ENCODE measurements at places on chromosomes 5 and 9.
A peak's percentile ranks its signal among the peaks of the same experiment; 100 is the strongest.

- DNase-seq, result no peak
These were observed 49.9 kb upstream of the GAS1 start for GRCh38 chr9:86997156-86997555.

DNA sequence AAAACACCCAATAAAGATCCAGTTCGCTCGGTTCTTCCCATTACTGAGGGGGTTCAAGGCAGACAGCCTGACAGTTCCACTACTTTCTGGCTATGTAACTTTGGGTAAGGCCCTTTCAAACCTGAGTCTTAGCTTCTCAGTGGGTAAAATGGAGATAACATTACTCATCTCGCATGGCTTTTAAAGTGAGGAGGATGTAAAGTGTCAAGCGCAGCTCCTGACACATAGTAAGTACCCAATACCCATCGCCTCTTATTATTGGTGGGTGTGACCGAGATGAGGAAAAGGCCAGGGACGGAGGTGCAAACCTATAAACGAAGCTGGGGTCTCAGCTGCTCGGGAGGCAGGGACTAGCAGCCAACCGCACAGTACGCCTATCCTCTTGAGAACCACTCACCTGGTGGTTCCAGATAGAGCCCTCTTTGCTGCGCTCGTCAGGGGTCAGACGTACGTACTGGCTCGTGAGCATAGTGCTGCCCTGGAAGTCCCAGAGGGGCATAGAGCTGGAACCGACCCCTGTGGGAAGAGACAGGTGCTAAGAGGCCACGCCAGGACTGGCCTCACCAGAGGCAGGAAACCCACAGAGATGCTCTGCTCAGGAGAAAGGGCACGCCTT lies 584 bp downstream of the LMAN2 start:
- no peak for DNase-seq

GRCh38 chr9:26243726-26244125 lies 565.5 kb upstream of the TUSC1 start:
- no peak for DNase-seq

DNA sequence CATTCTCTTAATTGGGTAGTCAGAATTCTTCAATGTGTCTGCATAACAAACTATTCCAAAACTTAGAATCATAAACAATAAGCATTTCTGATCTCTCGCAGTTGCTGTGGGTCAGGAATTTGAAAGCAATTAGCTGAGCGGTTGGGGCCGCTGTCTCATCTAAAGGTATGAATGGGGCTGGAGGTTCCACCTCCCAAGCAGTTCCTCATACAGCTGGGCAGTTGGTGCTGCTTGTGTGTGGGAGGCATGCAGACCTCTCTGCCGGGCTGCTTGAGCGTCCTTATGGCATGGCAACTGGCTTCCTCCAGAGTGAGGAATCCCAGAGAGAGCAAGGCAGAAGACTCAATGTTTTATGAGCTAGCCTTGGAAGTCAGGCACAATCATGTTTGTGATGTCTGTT lies 30.2 kb upstream of the SEMA4D start:
- no peak for DNase-seq

- DNase-seq, result no peak
These were observed 327.8 kb upstream of the PIK3R1 start for GRCh38 chr5:67887748-67888161.

DNA sequence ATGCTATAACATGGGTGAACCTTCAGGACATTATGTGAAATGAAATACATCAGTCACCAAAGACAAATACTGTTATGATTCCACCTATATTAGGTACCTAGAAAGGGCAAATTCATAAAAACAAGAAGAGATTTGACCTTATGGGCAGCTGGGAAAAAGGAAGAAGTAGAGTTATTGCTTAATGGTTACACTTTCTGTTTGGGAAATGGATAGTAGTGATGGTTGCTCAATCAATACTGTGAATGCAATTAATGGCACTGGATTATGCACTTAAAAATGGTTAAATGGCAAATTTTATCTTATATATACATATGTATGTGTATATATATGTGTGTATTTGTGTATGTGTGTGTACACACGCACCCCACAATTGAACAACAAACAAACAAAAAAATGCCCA lies 15.2 kb downstream of the FKBP15 start:
- DNase-seq, result no peak

DNA sequence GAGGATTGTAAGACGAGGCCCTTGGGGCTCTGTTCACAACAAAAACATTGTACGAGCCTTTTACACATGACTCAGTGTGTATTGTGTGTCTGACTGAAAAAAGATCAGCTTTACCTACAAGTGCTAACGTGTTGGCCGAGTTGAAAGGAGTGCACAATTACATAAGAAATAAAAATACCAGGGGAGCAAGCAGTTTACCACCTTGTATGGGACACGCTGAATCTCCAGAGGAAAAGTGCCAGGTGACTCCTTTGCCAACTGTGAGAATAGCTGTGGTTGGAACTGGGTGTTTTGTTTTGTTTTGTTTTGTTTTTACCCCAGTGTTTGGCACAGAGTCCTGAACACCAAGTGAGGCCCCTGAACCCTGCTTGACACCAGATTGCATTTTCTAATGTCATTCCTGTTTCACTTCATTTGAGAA lies 32.8 kb upstream of the ZSWIM6 start:
- DNase-seq, result no peak

DNA sequence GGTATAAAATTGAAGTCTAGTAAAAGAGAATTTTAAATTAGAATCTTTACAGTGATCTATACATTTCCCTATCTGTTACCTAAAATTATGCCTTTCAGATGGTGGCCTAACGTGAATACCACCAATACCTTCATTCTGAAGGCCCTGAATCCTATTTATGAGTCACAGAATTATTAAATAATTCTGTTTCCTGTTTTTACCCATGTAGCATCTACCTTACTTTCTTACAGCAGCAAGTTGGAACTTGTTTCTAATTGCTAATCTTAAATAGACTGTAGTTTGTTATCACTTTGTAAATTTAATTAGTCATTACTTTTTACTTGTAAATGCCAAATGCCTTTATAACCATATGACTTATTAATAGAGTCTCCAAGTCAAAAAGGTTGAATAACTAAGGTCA lies 135.0 kb downstream of the PDE4D start:
- no peak for DNase-seq

GRCh38 chr5:142178651-142179050 lies 70.1 kb downstream of the NDFIP1 start:
- DNase-seq, result no peak

DNA sequence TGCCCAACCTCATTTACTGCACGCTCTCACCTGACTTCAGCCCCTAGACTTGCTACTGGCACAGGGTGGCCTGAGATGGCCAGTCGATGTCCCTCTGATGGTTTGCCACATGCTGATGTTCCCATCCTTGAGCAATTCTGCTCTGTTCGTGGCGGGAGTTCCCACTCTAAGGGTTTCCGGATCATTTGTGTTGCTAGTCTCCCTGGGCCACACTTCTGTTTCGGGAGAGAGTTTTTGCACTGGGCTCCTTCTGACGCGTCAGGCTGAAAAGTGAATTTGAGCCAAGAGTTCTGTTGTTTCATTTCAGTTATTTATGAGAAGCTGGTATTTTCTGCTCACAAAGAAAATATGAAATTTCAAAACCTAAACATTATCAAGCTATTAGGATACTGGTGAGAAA lies 597.7 kb downstream of the BNC2 start:
- DNase-seq, result no peak

DNA sequence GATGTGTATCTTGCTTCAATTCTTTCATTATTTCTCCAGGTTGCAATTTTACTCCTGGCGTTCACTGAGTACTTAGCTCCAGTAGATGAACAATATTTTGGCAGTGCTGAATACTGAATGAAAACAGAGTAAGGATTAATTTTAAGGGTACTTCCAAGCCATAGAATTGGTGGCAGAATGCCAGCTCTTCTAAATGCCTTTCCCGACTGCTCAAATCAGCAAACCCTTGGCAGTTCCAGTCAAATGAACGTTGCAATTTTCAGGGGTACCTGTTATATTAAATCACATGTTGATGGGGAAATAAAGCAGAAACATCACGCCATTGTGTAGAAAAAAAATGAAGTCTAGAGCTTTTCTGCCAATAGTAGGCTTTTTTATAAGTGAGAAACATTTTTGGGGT lies 282.4 kb upstream of the RPS23 start:
- DNase-seq, result no peak

- DNase-seq, result no peak
These were observed at the start of gene FAXDC2 for GRCh38 chr5:154850255-154851062. Gene FAXDC2 (minus strand): TSS chr5:154850603. CDS start chr5:154838178, 12,425 bp downstream.

- DNase-seq, result no peak
These were observed 366 bp downstream of the EPB41L4A start for GRCh38 chr5:112418659-112419163.

- no peak for DNase-seq
These were observed 166.8 kb downstream of the HSD17B3 start for GRCh38 chr9:96135076-96135752.

- no peak for DNase-seq
These were observed 114.5 kb upstream of the NR5A1 start for GRCh38 chr9:124621371-124622328.

DNA sequence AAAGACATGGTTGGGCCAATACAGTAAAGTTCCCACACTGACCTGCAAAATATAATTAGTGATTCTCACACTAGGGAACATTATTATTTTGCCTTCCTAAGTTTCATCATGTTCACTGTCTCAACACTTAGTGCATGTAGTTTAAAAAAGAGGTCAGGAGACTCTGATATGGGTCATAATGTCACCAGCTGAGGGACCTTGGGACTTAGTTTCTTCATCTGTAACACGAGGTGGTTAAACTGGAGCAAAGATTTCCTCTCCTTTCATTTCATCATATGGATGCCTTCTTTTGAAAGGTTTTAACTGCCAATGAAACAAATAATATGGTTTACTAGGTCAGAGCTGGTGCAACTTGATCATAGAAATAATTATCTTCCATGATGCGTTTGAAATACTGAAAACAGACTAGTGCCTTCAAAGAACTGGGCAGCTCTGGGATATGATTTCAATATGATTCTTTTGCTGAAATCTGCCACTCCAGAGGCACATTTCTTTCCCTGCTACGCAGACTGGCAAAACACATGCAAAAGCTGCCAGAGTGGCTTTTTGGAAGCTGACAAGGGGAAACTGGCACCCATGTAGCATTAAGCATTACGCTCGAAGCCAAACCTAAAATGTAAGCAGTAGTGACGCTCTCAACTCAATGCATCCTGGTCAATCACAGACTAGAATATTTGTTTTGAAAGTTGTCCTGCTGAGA lies 20.8 kb downstream of the RETREG1 start:
- no peak for DNase-seq

- peak; percentile 15 for DNase-seq
These were observed 38.8 kb downstream of the CARTPT start for GRCh38 chr5:71757590-71758543.

- DNase-seq, result no peak
These were observed 514.8 kb downstream of the PSAT1 start for GRCh38 chr9:78811622-78812276.

GRCh38 chr9:37914154-37914551 lies 10.2 kb upstream of the SLC25A51 start:
- no peak for DNase-seq

DNA sequence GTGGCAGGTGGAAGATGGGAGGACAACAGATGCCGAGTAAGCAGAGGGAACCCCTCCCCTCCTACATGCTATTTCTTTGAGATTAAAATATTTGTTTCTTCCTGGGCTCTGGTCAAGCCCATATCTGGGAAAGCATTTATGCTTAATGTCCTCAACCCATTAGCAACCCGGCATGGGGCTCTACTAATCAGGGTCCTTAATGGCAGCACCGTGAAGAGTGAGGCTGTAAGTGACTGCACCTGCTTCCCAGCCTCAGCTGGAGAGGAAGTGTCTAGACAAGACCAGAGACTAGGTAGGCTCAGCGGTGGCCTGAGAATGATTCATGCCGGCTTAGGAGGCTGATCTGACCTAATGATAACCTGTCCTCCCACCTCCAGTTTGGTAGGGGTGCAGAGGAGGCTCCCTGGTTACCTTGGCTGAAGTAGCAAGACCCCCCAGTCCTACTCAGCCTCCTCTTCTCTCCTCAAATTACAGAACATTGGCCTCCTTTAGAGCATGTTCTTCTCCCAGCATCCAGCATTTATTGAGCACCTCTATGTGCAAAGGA lies 61.3 kb upstream of the HSPA9 start:
- no peak for DNase-seq

- DNase-seq, result no peak
These were observed 214.5 kb downstream of the SEMA5A start for GRCh38 chr5:9331372-9331771.

- DNase-seq, result no peak
These were observed 15.5 kb downstream of the SLC6A18 start for GRCh38 chr5:1240496-1241260.

- DNase-seq, result no peak
These were observed 69.8 kb upstream of the RASEF start for GRCh38 chr9:83132768-83133167.

DNA sequence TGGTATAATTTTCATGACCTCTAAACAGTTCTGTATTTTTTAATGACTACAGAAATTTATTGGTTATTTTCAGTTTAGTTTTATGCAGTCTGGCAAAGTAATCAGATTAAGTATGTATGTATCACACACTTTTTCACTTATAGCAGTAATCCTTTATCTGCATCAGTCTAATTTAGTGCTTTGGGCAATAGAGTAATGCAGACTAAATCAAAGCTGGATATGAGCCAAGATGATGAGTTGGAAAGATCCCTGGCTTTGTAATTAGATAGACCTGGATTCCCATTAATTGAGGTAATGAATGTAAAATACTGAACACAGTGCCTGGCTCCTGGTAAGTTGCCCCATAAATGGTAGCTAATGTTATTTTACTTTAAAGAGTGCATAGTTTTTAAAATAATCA lies 215.4 kb upstream of the TLX3 start:
- DNase-seq, result no peak

- DNase-seq, result no peak
These were observed 408.0 kb upstream of the DMAC1 start for GRCh38 chr9:8207596-8207995.

GRCh38 chr5:167413506-167413905 lies 877.9 kb upstream of the WWC1 start:
- no peak for DNase-seq

DNA sequence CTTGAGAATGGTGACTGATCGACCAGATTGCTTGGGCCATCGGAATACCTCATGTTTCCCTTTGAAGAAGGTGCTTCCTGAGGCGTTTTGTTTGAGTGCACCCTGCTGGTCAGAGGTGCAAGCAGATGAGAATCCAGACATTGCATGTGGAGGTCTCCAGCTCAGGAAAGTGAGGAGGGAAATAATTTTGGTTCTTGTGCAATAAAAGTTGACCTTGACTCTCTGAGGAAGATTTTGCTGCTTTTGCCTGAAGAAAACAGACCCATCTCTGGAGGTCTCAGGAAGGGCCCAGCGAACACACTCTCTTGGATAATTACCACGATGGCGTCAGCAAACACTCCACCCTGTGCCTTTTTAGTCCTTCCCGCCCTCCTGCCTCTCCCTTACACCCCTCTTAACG lies 69.7 kb downstream of the GRAMD2B start:
- no peak for DNase-seq

DNA sequence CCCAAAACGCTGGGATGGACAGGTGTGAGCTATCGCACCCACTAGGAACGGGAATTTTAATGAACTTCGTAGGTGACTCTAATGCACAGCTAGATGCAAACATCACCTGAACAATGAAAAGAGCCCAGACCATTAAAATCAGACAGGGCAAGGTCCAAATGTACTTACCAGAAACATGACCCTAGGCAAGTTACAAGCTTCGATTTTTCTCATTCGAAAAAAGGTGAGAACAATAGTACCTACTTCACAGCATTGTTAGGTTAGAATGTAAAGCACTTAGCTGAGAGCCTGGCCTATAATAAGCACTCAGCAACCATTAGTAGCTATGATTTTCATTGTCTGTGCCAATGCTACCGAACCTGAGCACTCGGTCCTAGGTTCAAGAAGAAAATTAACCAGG lies 5.8 kb upstream of the KLHL3 start:
- no peak for DNase-seq

GRCh38 chr5:61130289-61130688 lies 32.0 kb downstream of the SMIM15 start:
- DNase-seq, result no peak
